Activated CD8-positive, alpha-beta T cell treated with anti-CD3 and anti-CD28 coated beads for 36 hours (primary cell): ENCODE measurements at places on chromosomes 5 and 9.

DNA sequence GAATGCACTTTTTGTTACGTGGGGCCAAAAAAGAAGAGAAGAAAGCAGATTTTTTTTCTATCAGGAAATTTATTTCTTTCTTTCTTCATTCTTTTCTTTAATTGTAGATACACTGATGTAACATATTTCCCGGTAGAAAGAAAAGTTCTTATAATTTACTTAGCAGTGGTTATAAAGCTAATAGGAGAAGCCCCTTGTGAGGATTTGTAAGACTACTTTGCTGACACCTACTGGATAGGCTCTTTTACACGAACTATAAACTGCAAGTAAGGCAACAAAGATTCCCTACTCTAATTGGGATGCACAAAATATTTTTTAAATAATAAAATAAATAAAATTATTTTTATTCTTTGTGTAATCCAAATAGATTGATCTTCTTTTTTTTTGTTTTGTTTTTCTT is 284.4 kb downstream of the DNAH5 start:
- no peak for DNase-seq

DNA sequence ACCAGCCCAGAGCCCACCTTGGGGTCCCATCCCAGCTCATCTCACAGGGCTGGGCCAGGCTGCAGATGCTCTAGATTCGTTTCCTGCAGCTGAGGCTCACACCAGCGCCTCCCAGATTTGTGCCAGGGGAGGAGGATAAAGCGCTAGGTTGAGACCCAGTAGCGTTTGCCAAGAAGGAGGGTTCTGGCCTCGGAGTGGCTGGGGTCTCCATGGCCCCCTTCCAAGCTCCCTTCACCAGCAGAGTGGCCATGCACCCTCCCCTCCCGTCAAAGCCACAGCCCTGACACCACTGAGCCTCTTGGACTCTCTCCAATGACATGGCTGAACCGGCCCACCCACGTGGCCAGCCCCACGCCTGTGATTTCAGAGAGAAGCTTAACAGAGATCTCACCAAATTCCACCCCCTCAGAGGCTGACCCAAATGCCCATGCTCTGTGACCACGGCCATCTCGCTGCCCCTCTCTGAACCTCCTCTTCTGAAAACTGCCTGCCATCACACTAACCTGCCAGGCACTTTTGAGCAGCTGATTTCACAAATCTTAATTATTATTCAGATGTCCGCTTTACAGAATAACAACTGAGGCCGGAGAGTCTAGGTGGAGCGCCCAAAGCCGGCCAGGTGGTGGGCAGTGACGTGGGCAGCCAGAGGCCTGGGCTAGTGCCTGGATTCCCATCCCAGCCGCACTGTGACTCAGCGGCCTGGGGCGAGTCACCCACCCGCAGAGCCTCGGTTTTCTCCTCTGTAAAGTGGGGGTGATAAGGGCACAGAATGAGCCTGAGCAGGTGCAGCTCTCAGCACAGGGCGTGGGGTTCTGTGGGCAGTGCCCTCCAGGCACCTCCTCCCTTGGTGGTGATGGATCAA is 155.7 kb downstream of the C9orf50 start:
- no peak for DNase-seq

DNA sequence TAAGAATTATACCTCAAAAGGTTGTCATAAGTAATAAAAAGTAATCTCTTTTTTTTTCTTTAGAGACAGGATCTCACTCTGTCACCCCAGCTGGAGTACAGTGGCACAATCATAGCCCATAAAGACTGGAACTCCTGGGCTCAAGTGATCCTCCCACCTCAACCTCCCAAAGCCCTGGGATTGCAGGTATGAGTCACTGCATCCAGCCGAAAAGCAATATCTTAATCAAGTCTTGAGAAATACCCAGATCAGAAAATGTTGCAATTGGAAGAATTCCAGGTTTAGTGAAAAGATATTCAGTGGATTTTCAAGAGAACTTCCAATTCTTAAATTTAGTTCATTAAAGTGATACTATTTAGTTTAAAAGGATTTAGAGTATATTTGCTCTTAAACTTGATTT is 40.9 kb upstream of the IDNK start:
- DNase-seq = no peak

- no peak for DNase-seq
Measured at GRCh38 chr5:127076315-127077129, 3.2 kb upstream of the C5orf63 start.

DNA sequence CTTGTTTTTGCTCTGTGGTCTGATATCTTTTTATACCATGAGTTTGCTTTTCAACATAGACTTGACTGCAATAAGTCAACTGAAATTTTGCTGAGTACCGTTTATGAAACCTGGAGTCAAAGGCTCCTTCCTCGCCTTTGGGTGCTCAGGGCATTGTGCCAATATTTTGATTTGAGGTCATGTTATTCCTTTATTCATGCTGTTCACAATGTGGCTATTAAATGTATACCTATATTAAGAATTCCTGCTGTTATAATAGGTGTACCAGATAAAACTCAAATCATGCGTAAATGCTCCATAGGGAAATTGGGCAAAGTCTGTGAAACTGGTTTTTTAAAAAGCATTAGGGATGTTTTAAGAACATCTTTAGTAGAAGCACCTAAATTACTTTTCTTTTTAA is 334.0 kb upstream of the NUDT12 start:
- no peak for DNase-seq

- no peak for DNase-seq
Measured at GRCh38 chr5:113771483-113771882, 258.0 kb downstream of the YTHDC2 start.

DNA sequence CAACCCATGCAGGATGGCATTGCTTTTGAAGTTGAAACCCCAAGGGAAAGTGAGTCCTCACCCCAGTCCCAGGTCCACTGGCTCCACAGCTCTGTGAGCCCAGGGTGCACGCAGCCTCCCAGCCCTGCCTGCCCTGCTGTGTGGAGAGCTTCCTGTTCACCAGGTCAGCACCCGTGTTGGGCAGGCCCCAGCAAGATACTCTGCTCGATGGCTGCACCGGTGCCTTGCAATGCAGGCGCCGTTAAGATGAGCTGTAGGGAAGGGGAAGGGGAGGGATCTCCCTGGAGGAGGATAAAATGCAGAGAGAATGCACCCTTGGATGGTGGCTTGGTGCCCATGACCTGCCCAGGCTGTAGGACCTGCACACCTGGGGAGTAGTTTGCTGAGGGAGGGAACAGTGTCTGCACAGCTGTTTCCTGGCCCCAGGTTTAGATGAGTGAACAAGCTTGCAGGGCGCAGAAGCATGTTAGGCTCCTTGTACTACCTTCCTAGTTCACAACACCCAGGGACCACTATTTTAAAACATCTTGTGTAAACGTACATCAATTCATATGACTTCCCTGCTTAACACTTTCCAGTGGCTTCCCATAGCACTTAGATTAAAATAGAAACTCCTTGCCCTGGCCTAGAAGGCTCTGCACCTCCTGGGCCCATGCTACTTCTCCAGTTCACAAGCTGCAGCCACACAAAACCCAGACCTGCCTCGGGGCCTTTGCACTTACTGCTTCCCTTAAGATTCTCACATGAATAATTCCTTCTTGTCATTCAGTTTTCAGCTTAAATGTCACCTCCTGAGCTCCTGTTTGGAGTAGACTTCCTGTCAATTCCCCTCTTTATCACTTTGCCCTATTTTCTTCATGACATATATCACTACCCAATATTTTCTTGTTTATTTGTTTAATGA is 19.6 kb downstream of the FAT2 start:
- no peak for DNase-seq

GRCh38 chr5:152140347-152140746 is 215.7 kb upstream of the GLRA1 start:
- DNase-seq = no peak

DNA sequence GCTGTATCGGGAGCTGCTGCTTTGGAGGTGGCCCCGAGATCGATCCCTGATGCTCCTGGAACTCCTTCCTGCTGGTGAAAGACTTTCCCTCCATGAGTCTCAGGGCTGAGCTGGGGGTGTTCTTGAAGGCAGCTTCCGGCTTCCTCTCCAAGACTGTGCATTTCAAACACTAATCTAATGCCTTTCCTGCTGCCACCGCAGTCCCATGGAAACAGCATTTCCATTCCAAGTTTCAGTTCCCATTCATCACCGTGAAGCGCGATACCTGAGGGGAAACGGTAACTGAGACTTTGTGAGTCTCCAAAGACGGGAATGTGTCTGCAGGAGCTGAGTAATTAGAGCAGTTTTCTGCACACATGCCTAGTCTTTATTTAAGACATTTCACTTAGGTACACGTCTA is 230.1 kb downstream of the PAX5 start:
- DNase-seq = no peak

GRCh38 chr5:167759057-167759821 is 532.2 kb upstream of the WWC1 start:
- no peak for DNase-seq

DNA sequence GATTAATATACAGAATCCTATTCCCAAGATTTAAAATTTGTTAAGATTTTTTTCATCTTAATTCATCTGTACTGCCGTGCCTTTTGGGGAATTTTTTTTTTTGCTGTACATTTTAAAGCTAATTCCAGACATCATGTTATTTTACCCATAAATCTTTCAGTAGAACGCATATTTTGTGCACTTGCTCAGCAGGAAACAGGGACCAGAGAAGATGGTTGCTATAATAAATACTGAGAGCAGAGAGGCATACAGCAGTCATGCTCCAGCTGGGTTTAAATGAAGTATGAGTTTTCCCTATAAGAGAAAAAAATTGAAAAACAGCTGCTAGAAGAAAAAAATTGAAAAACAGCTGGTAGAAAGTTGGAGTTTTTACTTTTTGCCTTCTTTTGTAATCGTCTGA is 196.9 kb upstream of the PUM3 start:
- DNase-seq = no peak

GRCh38 chr9:134898319-134898718 is 17.7 kb downstream of the FCN2 start:
- DNase-seq = no peak

- no peak for DNase-seq
Measured at GRCh38 chr5:65197531-65198455, 283.9 kb downstream of the ADAMTS6 start.

DNA sequence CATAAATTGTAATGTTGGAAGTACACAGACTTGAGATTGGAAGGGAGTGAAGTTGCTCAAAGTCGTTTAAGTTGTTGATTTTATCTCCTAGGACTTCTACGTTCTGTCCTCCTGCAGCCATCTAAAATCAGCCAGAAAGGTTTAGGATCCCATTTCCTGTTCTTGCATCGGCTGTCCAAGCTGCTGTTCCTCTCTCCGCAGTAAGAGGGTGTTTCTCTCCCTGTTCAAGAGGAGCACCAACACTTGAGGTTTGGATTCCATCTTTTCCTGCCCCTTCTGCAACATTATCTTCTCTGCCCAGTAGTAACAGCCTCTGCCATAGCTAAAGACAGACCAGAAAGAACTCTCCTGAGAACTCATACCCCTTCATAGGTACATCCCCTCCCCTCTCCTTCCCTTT is 373.4 kb downstream of the GADD45G start:
- DNase-seq = no peak

DNA sequence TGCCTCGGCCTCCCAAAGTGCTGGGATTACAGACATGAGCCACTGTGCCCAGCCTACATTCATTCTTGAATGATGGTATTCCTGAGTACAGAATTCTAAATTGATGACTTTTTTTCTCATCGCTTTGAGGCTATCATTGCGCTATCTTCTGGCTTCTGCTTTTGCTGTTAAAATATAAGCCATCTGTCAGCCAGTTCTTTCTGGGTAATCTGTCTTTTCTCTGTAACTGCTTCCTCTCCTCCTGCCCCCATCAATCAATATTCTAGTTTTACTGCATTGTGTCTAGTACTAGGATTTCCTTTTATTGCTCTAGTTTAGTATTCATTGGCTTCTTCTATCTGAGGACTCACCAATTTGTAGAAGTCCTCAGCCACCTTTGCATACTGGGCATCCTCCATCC is 89.0 kb downstream of the PLPP1 start:
- no peak for DNase-seq

DNA sequence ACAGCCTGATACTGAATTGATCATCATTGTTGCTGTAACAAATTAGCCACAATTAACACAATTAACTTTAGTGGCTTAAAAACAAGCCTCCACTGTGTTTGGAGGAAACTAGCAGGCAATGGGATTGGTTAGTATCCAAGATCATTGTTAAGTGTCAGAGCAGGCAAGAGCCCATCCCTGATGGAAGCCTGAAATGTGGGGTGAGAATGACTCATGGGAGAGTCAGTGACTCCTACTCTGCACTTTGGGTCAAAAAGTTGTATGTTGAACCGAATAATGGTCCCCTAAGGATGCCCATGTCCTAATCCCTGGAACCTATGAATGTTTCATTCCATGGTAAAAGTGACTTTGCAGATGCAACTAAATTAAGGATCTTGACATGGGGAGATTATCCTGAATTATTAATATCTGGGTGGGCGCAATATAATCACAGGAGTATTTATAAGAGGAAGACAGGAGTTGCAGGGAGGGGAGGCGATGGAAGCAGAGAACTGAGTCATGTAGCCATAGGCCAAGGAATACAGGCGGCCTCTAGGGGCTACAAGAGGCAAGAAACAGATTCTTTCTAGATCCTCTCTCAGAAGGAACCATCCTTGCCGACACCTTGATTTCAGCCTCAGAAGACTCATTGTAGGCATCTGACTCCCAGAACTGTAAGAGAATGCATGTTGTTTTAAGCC is 28.8 kb downstream of the ALG2 start:
- no peak for DNase-seq

DNA sequence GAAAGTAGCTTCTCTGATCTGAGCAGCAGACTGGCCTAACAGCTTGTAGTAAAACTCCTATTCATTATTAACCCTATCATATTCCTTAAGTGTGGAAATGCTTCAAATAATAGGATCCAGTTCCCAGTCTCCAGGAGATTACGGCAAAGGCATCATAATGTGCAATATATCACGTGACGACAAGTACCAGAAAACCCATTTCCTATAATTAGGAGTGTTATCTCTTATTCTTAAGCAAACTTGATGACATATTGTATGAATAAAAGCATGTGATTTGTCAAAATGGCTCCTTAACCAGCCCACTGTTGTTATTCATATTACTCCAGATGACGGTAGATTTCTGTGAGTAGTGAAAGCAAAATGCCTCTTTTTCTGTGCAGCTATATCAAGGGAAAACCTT is 2.9 kb downstream of the SV2C start:
- DNase-seq = no peak

DNA sequence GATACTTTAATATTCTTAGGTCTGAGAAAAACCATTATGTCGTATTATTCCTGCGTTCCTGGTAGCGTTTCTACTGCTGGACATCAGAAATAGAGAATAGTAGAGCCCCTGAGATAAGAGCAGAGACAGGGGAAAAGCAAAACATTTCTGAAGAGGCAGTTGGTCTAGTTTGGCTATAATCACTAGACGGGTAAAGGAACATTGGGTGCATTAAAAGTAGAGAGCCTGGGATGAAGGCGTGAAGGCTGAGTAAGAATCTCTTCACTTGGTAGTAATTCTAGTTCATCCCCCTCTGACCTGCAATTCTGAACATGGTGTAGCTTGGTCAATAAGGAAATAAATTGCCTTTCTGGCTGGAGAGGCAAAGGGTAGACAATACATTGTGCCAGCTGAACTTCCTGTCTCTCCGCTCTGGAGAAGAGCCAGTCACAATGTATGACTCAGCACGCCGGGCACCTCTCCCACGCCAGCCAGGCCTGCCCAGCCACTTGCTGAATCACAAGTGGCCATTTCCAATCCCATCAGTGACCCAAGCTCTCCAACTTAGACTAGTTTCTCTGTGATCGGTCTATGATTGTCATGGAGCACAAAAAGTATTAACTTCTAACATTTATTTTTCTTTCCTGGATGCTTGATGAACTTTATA is 75.4 kb downstream of the STK32A start:
- no peak for DNase-seq

- DNase-seq = no peak
Measured at GRCh38 chr9:33013962-33014664, 11.0 kb upstream of the DNAJA1 start.

- no peak for DNase-seq
Measured at GRCh38 chr5:89934069-89934468, 475.5 kb downstream of the CETN3 start.
